Renal cortex interstitium (tissue), 15 donors: ENCODE measurements at places on chromosomes 7 and 10. TPM values are rescaled to one million over a fixed set of nuclear protein-coding genes. Genes with fewer than 3 reads are reported as not detected.

GRCh38 chr7:157944734-157945291 lies 608.0 kb downstream of the DNAJB6 start:
- no peak for DNase-seq

- DNase-seq, result no peak
Observed at GRCh38 chr10:108905821-108906220, 1017.5 kb downstream of the XPNPEP1 start.

DNA sequence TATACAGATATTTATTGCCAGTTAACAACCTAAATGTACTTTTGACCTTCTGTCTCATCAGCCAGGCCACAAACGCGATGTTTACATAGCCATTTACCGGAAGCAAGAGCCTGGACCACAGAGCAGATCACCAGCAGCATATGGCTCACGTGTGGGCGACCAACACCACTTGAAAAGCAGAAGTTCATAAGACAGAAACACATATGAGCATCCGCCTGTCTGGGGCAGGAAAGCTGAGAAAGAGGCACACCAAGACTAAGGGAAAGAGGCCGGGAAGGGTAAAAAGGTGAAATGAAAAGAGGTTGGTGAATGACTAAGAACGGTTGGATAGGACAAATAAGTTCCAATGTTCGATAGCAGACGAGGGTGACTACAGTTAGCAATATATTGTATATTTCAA lies 1.3 kb downstream of the ABCB1 start:
- DNase-seq, result no peak

Gene IFIT1B
- polyA plus RNA-seq, result 0.11 TPM

GRCh38 chr7:149147752-149148653 lies 750 bp downstream of the ZNF398 start:
- DNase-seq, result no peak

Gene NXPH1
- 0.12 TPM for polyA plus RNA-seq

GRCh38 chr7:134722786-134723322 lies 56.6 kb upstream of the CALD1 start:
- no peak for DNase-seq

GRCh38 chr7:75953931-75954330 lies 39.0 kb downstream of the POR start:
- DNase-seq, result no peak

DNA sequence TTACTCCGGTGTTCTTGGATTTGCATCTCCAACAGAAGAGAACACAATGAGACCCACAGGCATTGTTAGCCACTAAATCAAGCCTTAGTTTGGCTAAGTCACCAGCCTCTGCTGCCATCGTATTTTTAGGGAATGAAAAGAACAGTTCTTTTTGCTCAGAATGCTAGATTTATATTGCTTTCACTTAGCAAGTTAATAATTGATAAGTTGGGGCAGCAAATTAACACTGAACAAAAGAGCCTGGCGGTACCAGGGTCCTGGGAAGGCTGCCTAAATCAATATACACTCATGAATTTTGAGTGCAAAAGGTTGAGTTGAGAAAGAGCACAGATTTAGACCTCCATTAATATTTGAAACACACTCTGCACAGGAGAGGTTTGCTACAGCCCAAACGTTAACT lies 767.7 kb downstream of the TYW1 start:
- no peak for DNase-seq

Gene SAP25
- 4.6 TPM for polyA plus RNA-seq

GRCh38 chr10:80274396-80275134 lies 14.9 kb downstream of the MAT1A start:
- no peak for DNase-seq

DNA sequence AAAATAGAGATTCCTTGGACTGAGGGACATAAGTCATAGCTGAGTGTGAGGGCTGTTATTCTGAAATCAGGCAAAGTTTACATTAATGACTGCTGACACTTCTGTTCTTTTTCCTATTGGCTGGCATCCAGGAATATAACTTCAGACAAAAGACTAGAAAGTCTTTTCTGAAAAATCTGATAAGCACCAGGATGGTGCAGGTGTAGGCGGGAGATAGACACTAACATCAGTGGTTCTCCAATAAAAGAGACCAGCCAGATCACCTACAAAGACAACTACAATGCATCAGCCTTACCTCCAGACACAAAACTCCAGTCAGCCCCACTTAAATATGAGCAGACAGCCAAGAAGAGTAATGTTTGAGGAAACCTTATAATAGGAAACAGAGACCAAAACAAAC lies 168.3 kb upstream of the LRGUK start:
- no peak for DNase-seq

DNA sequence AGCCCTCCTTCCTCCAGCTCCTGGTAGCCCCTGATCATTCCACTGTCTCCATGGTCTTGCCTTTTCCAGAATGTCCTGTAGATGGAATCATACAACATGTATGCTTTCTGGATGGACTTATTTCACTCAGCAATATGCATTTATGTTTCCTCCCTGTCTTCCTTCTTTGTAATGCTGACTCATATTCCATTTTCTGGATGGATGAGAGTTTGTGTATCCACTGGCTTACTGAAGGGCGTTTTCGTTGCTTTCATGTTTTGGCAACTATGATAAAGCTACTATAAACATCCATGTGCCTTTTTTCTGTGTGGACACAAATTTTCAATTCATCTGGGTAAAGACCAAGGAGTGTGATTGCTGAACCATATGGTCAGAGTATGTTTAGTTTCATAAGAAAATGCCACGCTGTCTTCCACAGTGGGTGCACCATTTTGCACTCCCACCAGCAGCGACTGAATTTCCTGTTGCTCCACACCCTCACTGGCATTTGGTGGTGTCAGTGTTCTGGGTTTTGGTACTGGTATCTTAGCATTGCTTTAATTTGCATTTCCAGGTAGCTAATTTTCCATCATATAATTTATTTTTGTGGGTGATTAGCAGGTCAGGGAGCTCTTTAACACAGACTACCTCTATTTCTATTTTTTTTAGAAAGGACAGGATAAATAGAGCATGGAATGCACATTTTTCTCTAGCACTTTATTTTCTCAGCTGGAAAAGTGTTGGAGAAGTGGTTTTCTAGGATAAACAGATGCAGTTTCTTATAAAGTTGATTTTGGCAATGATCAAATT lies 252.2 kb downstream of the WDR37 start:
- no peak for DNase-seq

DNA sequence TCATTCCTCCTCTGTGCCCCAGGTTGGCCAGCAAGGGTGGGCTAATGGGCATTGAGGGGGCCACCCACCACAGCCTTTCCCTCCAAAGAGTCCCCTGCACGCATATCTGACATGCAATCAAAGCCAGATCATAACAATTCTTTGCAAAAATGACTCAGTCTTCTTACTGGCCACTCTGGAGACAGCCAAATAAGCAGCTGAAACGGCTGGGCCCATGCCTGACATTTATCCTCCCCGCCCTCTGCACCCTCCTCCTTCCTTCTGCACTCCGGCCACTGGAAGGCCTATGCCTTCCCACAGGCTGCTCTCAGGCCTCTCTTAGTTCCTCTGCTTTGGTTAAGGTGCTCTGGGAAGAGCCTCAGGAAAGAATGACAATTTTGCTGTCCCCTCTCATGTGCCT lies 29.2 kb upstream of the NPFFR1 start:
- DNase-seq, result no peak

Gene CCL24
- polyA plus RNA-seq, result not detected

DNA sequence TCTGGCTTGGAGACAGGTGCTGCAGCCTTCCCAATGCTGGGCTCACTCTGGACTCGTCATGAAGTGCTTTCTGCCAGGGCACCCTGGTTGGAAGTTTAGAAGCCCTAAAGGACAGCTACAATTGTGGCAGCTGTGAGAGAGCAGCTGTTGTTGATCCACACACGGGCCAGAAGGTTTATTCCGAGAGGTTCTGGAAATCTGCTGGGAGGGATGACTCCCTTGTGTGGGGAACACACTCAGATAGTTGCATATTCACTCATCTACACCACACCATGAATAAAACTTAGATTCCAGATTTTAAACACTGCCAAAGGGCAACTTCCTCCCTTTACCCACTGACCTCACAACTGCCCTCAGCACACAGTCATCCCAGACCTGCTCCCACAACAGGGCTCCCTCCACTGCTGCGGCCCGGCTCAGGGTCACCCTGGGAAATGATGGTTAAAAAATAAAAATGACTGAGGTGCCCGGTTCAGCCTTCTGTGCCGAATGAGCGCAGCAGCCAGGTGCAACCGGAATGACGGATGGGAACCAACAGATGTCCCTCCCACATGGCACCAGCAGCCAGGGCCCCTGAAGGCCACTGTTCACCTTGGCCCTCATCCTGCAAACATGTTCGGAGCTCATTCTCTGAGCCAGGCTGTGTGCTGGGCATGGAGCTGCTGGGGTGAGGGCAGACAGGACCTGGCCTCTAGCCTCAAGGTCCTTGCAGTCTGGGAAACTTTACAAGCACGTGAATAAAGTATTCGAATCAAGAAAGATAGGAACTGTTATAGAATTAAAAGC lies 40.2 kb downstream of the ASB13 start:
- no peak for DNase-seq

- no peak for DNase-seq
Observed at GRCh38 chr10:112658900-112659638, 212.1 kb downstream of the VTI1A start.

DNA sequence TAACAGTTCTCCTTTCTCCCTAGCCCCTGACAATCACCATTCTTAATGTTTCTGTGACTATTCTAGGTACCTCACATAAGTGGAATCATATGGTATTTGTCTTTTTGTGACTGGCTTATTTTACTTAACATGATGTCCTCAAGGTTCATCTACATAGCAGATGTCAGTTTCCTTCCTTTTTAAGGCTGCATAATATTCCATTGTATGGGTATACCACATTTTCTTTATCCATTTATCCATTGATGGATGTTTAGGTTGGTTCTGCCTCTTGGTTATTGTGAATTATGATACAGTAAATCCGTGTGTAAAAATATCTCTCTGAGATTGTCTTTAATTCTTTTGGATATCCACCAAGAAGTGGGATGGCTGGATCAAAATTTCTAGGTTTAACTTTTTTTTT lies 13.2 kb downstream of the BBS9 start:
- no peak for DNase-seq

Gene MTPN
- polyA plus RNA-seq, result 165 TPM

GRCh38 chr10:8156918-8157317 lies 102.4 kb downstream of the GATA3 start:
- no peak for DNase-seq

DNA sequence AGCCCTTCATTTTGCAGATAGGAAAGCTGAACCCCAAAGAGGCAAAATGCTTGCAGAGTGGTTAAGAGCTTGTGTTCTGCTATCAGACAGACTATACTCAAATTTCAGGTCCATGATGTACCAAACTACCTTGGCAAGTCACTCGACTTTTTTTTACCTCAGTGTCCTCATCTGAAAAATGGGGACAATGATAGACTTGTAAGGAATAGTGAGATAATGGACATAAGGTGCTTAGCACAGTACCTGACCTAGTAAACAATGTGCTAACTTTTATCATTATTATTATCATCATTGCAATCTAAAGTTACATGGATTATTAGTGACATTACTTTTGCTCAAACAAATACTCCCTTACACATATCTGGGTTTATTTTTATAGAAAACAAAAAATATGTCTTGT lies 79.4 kb upstream of the ARID5B start:
- DNase-seq, result no peak

GRCh38 chr10:13769946-13770345 lies 183.2 kb downstream of the PRPF18 start:
- no peak for DNase-seq

Gene CD36
- 15.0 TPM for polyA plus RNA-seq

Gene MEIG1
- 1.1 TPM for polyA plus RNA-seq

Gene CDK1
- 72.9 TPM for polyA plus RNA-seq

Gene H2BK1
- polyA plus RNA-seq, result not detected

DNA sequence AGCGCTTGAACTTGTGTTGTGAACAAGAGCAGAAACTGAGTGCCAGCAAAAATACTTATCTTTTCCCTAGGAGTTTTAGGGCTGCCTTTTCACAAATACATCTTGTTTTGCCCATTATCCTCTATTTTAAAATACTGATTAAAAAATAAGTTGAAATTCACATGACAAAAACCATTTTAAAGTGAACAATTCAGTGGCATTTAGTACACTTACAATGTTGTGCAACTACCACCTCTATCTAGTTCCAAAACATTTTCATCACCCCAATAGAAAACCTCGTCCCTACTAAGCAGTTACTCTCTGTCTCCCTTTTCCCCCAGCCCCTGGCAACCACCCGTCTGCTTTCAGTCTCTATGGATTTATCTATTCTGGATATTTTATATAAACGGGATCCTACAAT lies 1.4 kb downstream of the WBP1L start:
- DNase-seq, result no peak

GRCh38 chr10:81116201-81116600 lies 578.5 kb downstream of the SH2D4B start:
- DNase-seq, result no peak

- DNase-seq, result no peak
Observed at GRCh38 chr7:151481650-151482505, 37.8 kb downstream of the RHEB start.

DNA sequence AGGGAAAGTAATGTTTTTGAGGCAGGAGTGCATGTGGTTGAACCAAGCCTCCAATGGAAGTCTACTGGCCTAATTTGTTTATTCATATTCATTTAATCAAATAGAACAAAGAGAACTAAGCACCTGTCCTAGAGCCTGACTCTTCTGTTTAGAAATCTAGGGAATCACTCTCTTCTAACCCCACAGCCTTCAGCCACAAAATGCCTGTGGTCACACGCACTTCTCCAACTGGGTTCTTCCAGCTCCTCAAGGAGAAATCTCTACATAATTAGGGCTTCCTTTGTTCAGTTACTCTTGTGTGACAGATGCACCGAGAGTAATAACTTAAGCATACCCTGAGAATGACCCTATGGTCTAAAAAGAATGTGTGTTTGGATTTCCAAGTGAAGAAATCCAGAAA lies 133.7 kb upstream of the NAMPT start:
- no peak for DNase-seq

- no peak for DNase-seq
Observed at GRCh38 chr7:100085515-100085914, 3.3 kb upstream of the COPS6 start.

Gene SYT15B
- 2.6 TPM for polyA plus RNA-seq

DNA sequence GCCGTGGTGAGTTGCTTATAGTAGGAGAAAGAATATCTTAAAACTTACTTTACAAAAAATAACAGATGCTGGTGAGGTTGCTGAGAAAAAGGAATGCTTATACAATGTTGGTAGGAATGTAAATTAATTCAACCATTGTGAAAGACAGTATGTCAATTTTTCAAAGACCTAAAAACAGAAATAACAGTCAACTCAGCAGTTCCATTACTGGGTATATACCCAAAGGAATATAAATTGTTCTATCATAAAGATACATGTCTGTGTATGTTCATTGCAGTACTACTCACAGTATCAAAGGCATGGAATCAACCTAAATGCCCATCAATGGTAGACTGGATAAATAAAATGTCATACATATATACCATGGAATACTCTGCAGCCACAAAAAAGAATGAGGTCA lies 420.4 kb downstream of the AUTS2 start:
- no peak for DNase-seq
